ENCODE measurements at places on chromosomes 3 and 15.

- no peak for DNase-seq
Measured at GRCh38 chr15:26901041-26901440, 34.2 kb downstream of the GABRA5 start.

DNA sequence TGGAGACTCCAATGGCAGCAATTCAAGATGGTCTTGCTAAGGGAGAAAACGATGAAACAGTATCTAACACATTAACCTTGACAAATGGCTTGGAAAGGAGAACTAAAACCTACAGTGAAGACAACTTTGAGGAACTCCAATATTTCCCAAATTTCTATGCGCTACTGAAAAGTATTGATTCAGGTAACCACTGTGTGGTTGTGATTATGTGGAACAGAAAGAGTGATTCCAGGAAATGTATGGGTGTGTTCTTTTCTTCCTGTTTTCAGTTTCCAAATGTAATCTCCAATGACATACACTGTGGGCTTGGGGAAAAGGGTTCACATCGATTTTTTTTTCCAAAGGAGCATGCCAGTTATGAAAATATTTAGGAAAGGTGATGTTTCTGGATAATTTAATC, 10.9 kb downstream of the SCG3 start:
- no peak for DNase-seq

GRCh38 chr3:102980355-102980696, 545.5 kb downstream of the ZPLD1 start:
- no peak for DNase-seq

- peak; percentile 7 for DNase-seq
Measured at GRCh38 chr3:134143828-134144401, 106.7 kb downstream of the RYK start.

GRCh38 chr3:4821975-4822374, 157.3 kb upstream of the BHLHE40 start:
- peak; percentile 71 for DNase-seq

- no peak for DNase-seq
Measured at GRCh38 chr3:114406922-114407321, 113.1 kb downstream of the TIGIT start.

DNA sequence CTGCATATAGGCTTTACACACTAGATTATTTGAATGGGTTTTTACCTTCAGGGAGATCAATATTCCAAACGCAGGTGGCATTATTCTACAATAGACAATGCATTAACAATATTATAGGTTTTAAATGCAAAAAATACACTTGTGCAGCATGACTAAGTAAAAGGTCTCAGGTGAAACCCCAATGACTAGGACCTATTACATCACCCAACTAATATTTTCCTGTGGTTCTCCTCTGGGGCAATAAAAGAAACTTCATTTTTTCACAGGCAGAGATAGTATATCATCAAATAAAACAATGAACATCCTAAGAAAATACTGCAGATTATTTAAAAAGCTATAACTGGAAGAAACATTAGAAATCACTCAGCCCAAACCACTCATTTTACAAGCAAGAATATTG, 375.3 kb downstream of the ROBO1 start:
- DNase-seq, result no peak

- DNase-seq, result no peak
Measured at GRCh38 chr3:143901105-143901504, 52.8 kb upstream of the SLC9A9 start.

- DNase-seq, result peak; percentile 28
Measured at GRCh38 chr15:77418966-77419835, 703 bp downstream of the PEAK1 start.

GRCh38 chr15:87369269-87369668, 887.3 kb downstream of the NTRK3 start:
- DNase-seq, result no peak

DNA sequence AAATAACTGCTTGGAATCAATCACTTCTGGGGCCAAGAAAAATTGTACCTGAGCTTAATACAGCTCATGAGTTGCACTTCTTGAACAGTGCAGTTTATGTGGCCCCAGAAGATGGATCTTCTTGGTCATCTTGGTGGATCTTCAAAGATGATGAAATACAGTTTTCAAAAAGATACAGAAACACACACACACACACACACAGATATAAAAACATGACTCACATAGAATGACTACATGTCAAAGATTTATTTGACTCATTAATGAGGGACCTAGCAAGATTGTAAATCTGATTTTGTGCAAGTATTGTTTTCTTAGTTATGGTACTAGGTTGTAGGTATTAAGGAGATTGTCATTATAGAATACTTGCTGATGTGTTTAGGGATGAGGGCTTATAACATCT, 32.6 kb downstream of the PDCD6IP start:
- DNase-seq, result no peak

DNA sequence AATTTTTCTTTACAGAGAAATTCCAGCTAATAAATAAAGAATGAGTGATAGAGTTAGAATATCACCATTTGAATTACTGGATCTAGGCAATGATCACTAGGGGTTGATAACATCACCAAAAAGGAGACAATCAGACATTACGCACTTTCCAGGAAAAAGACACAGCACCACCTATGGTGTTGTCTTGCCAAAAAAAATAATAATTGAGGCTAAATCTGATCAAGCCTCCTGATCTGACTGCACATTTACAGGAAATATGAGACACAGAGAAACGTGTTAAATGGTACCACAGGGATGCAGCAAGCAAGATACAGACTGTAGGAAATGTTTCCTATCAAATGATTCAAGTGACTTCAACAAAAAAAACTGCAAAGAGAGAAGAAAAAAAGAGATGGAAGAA, 92.8 kb downstream of the EOMES start:
- no peak for DNase-seq

GRCh38 chr3:101943029-101943428, 93.7 kb downstream of the NFKBIZ start:
- DNase-seq, result no peak

- no peak for DNase-seq
Measured at GRCh38 chr3:72872183-72872582, 15.7 kb upstream of the GXYLT2 start.

GRCh38 chr3:56997675-56998074, 62.8 kb upstream of the SPATA12 start:
- DNase-seq, result no peak

- peak; percentile 86 for DNase-seq
Measured at GRCh38 chr15:98785807-98786621, 137.7 kb downstream of the IGF1R start.

GRCh38 chr3:30826531-30826942, 67.9 kb downstream of the GADL1 start:
- no peak for DNase-seq

DNA sequence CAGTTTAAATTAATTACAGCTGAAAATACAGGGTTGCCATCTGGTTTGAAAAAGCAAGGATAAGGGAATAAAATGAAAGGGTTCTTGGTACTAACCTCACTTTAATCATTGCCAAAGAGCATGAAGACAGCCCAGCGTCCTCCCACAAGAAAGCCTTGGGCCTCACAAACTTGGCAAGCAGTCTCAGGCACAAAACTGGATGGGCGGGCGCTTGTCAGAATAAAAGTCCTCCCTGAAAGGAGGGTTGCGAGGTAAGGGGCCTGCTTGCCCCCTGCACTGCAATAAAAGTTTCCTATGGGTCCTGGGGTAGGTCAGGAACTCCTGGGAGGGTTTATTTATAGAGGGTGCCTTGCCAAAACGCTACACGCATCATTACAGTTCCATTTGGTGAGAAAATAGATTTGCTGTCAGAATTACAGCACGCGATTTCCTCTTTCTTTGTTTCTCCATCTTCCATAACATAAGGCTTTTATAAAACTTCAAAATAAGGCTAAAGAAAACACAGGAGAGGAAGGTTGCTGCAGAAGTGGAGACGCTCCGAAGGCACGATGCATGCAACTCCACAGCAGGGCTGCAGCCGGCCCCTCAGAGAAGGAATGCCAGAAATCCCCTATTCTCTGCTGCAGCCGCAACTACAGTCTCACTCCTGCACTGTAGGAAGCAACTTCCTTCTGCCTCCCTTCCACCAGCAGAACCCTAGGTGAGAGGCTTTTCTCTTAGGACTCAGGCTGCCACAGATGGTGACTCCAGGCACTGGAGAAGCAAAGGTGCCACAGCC, 61.3 kb downstream of the VGLL4 start:
- DNase-seq, result peak; percentile 67

DNA sequence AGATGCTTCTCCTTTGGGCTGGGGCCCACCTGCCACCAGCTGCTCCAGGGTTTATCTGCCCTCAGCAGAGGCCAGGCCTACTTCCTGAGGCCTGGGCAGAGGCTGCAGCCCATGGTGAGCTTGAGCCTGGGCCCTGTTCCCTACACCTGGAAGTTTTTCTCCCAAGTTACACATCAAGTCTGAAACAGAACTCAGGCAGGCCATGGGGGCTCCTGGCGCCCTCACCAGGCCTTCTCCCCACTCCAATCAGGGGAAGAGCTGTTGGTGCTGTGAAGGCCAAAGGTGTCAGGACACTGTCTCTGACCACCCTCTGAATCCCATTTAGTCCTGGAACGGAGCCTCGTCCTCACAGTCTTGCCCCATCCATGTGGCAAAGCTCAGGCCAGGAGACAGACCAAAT, 7.3 kb downstream of the VWA5B2 start:
- DNase-seq, result no peak

- peak; percentile 36 for DNase-seq
Measured at GRCh38 chr15:84874981-84875699, 9.3 kb upstream of the SLC28A1 start.

- no peak for DNase-seq
Measured at GRCh38 chr3:56122911-56123310, 345.4 kb downstream of the ERC2 start.

DNA sequence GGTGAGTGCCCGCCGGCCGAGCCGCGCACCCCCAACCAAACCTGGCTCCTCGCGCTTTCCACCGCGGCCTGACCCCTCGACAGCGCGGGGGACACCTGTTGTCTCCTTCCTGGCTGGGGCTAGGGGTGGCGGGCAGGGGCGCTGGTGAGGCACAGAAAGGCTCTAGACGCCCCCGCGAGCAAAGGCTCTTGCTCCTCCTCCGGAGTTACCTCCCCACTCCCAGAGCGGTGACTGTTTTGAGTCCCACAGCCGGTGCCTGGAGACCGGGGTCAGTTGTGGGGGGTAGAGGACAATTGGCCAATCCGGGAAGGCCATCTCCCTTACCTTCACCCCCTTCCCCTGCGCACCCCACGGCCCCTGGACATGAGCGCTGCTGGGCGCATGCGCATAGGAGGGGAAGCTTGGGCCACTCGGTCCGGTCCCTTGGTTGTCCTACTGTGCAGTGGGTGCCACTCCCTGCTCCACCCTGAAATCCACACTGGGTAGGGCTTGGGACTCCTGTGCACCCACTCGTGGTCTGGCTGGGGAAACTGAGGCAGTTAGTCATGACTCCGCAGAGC, 554 bp downstream of the CHST13 start:
- no peak for DNase-seq

- DNase-seq, result no peak
Measured at GRCh38 chr3:98788651-98789050, 25.5 kb downstream of the ST3GAL6 start.

DNA sequence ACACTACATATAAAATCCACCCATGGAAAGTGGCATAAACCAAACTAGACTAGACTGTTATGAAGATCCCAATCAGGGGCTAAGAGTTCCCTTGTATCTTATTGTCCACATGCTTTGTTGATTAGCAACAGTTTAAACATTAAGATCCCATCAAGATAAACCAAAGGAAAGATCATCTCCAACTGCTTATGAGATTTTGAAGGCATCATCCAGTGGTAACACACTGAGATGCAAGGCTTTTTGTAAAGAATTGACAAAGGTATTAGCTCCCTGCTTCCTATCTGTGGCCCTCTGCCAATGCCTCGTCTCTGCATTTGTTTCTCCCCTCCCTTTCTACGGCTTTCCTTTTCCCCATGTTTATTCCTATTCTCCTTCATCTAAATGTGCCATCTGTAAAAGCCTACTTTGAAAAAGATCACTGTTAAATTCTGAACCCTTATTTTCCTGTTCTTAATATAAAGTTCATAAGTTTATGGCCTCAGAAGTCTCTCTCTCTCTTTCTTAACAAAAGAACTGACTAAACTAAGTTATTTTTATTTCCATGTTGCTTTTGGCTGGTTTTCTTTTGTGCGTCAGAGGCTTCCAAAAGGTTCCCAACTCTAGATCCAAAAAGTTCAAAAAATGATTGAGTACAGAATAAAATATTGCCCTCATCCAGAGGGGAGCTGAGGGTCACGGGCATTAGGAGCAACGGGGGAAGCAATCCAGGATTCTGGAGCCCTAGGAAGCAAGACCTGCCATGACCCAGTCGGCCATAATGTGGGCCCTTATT, 5.5 kb downstream of the PLD1 start:
- no peak for DNase-seq

- DNase-seq, result peak; percentile 15
Measured at GRCh38 chr15:76377217-76377616, 40.6 kb downstream of the ISL2 start.

DNA sequence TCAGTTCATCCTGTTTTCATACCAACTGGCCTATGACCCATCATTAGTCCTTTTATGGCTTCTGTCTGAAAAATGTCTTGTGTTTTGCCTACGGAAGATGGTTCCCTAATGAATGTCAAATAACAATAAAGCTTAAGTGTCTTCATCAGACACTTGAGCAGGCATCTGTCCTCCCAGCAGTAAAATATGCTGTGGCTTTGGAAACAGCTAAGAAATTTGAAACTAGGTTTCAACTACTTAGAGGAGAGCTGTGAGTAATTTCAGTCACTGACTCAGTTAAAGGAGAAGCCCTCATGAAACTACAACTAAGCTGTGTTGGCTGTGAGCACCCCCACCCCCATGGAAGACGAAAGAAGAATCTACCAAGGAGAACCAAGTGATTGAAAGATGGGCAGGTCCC, 409.4 kb upstream of the PPP2R3A start:
- DNase-seq, result no peak

- DNase-seq, result no peak
Measured at GRCh38 chr3:53043738-53044137, 2.1 kb downstream of the SFMBT1 start.

DNA sequence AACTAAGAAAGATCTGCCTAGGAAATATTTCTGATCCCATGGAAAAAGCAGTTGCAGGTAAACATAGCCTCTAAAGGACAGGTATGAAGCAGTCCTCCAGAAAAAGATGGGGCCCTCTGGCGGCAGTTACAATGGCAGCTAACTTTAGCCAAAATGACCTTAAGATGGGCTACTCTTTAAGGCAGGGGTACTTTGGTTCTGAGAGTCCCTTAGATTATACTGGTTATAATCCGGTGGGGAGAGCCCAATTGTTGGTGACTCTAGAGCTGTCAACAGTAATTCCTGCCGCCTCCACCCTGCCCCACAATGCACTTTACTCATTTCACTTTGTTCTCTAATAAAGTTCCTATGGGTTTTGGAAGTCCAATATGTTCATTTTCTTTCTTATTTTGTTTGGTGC, 412.8 kb upstream of the WNT5A start:
- no peak for DNase-seq

DNA sequence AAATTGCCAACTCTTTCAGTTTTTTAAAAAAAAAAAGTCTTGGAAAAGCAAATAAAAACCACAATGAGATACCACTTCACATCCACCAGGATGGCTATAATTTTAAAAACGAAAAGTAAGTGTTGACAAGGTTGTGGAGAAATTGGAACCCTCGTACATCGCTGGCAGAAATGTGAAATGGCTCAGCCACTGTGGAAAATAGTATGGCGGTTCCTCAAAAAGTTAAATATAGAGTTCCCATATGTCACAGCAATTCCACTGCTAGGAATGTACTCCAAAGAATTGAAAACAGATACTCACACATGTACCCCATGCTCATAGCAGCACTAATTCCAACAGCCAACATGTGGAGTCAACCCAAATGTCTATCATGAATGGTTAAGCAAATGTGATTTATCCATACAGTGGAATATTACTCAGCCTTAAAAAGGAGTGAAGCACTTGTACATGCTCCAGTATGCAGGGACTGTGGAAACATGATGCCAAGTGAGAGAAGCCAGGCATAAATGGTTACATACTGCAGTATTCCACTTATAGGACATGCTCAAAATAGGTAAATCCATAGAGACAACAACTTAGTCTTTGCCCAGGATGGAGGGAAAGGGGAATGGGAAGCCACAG, 73.8 kb upstream of the PCSK6 start:
- no peak for DNase-seq

Measured in small intestine (tissue), 16 donors.